ENCODE measurements at places on chromosomes 7 and 10.

GRCh38 chr10:58700591-58700990, 187.9 kb downstream of the BICC1 start:
- no peak for DNase-seq

GRCh38 chr10:59904426-59905065, 1.8 kb downstream of the CCDC6 start:
- peak; percentile 24 for DNase-seq

DNA sequence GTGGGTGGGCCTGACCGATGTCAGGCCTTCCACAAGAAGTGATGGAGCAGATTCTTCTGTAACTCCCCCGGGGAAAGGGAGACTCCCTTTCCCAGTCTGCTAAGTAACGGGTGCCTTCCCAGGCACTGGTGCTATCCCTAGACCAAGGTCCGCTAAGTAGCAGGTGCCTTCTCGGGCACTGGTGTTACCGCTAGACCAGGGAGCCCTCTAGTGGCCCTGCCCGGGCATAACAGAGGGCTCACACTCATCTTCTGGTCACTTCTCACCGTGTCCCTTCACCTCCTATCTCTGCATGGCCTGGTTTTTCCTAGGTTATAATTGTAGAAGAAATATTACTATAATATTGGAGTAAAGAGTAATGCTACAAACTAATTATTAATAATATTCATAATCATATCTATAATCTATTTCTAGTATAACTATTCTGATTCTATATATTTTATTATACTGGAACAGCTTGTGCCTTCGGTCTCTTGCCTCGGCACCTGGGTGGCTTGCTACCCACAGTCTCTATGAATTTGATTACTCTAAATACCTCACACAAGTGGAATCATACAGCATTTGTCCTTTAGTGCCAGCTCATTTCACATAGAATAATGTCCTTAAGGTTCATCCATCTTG, 1378.7 kb downstream of the XPNPEP1 start:
- peak; percentile 34 for DNase-seq

DNA sequence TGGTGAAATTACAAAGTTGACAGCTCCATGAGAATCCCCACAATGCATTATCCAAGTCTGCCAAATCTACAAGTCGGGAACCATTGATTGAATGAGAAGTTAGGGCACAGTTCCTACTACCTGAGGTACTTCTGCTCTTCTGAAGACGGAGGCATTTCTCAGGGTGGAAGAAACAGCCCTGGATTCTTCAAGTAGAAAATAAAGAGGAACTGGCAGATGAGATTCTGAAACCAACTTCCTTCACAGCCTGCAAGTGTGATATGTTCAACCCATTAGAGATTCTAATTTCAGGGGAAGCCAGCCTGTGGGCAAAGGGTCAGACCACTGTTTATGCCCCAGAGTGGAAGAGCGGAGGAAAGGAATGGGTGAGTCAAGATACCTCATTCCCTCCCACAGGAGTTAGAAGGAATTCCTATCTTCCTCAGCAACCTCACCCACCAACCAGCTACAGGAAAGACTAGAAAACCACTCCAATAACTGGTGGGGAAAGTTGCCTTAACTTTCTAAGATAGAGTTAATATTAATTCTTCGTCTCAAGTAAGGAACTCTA, 50.5 kb upstream of the BMPER start:
- DNase-seq: no peak

GRCh38 chr10:14740684-14741247, 33.9 kb downstream of the FAM107B start:
- no peak for DNase-seq

- no peak for DNase-seq
Observed at GRCh38 chr10:48391994-48392393, 85.5 kb downstream of the MAPK8 start.

DNA sequence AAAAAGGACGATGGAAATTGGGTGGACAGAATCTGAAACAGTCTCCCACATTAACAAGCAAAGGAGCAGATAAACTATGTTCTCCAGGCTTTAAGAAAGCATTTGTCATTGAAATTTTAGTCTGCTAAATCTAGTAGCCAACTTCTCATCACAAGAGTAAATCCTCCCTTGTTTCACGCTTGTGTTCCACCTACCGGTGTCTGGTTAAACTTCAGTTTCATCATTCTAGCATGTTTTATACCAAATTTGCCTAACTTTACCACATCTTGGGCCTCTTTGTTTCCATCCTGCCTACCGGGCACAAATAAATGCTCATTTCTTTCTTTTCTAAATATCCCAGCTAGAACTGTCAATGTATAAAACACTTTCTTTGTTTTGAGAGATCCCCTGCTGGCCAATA, 5.8 kb downstream of the LIPA start:
- DNase-seq: no peak

DNA sequence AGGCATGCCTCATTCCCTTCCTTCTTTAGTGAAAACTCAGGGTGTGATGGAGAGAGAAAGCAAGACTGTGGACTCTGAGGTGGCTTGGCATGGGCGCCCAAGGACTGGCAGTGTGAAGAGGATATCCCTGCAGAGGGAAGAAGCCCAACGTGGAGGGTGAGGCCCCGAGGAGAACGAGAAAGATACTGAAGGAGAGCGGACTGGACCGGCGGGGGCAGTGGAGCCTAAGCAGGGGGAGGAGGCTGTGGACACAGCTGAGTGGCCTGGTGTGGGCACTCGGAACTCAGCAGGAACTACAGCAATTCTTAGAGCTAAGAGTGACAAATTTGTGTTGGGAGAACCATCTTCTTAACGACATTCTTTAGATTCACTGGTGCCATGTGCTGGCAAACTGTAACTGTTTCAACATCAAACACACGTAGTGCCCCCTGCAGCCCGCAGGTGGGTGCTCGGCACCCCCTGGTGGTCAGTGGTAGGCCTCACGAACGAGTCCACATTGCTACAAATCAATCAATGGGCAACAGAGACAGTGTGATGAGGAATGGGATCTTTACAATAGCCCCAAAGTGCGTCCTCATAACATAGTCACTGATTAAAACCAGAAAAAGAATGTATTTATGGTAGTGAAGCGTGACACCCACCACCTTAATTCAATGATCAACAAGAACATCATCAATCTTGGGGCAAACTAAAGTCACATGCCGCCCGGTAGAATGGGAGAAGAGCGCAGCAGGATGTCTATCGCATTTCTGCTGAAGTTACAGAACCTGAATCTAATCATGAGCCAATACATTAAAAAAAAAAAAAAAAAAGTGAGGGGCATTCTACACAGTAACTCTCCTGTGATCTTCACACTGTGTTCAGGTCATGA, 2.0 kb upstream of the SFTPA1 start:
- peak; percentile 4 for DNase-seq

DNA sequence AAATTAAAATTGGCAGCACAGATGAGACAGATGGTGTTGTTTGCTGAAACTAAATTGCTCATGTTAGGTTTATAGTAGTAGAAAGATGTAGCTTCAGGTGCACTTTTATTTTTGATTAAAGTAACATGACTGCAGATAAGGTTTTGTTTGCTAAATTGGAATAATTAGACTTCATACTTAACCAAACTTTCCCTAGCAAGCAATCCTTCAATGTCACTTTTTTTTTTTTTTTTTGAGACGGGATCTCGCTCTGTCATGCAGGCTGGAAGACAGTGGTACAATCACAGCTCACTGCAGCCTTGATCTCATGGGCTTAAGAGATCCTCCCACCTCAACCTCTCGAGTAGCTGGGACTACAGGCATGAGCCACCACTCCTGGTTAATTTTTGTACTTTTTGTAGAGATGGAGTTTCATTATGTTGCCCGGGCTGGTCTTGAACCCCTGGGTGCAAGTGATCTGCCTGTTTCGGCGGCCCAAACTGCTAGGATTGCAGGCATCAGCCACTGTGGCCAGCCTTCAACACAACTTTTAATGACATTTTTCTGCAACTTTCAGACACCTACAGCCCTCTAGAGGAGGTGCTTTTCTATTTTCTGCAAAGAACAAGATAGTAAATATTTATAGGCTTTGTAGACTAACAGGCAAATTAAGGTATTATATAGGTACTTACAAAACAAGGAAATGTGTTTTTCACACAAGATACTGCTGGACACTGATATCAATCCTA, 84.8 kb upstream of the CCNY start:
- no peak for DNase-seq

- DNase-seq: no peak
Observed at GRCh38 chr7:100642534-100642907, 1.2 kb upstream of the TFR2 start.

GRCh38 chr7:30929686-30930085, 18.0 kb downstream of the AQP1 start:
- no peak for DNase-seq

- DNase-seq: no peak
Observed at GRCh38 chr7:25084821-25085220, 40.2 kb downstream of the CYCS start.

DNA sequence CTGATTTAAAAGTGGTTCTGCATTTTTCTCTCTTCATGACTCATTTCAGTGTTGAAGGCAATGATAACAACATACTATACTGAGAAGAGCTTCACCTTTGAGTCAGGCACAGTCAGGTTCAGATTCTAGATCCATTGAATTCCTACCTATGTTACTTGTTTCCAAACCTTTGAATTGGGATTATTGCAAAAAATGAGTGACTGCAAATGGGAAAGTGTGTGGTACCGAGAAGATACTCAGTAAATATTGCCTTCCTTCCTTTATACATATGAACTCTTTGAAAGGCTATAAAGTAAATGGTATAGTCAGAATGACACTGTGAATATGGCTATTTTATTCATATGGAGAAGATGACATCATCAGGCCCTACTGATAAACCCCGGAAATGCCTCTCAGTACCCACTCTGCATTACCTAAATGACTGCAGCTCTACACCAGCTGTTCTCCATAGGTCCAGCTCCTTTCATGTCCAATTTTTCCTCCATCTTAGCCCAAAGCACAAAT, 66.7 kb upstream of the FGL2 start:
- DNase-seq: no peak

DNA sequence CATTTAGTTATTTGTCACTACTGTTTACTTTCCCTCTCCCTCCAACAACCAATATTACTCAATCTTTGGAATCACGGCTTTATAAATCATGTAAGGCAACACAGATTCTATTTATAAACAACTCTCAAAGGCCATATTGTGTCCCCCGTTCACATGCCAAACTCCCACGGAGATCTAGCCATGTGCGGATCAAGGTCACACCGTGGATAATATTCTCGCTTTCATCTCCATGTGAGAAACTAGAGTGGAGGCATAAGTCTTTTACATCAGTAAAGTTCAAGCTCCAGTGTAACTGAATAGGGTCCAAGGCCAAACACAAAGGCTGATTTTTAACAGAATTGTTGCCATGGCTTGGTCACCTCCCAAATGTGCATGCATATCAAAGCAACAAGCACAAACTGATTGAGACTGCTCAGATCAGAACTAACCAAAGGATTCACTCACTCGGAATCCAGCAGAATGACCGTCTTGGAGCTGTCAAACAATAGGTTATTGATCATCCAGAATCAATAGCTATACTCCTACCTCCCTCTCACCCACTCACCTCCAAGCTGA, 569.5 kb upstream of the LRRN3 start:
- DNase-seq: no peak

GRCh38 chr7:101593556-101593955, 35.5 kb downstream of the MYL10 start:
- DNase-seq: no peak

All from globus pallidus (tissue), 1 donor.